ENCODE measurements at places on chromosomes 3 and 15.

DNA sequence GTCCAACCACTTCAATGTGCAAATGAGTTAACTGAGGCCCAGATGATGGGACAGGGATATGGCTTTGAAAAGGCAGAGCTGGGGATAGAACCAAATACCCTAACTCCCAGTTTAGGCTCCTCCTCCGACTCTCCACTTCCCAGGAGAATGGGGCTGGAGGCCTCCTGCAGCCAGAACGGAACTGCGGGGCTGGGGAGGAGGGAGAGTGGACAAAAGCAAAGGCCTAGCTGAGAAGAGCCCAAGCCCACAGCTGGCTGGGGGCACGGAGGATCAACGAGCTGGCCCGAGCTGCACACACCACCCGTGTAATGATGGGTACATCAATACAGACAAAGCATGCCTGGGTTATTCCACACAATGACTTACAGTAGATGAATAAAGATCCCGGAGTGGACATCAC, 74.8 kb downstream of the NUP210 start:
- no peak for DNase-seq

DNA sequence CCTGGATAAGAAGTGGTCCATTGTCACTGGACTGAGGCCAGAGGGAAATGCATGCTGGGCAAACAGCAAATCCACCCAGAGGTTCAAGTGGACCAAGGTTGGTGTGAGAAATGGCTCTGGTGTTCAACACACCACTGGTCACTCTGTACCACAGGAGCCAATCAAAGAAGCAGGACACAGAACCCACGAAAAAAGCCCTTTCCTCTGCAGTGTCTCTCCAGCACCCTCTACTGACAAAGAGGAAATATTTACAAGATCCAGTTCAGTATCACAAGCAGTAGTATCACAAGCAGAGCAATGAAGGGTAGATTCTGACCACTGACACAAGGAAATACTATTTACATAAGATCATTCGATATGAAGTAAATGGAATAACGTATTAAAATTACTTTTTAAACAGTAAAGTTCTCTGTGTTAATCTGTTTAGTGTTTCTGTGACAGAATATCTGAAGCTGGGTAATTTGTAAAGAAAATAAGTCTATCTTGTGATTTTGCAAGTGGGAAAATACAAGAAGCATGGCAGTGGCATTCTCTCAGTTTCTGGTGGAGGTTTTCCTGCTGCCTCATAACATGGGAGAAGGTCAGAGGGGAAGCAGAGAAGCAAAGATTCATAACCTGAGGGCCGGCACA, 390.7 kb downstream of the EFHB start:
- peak; percentile 33 for DNase-seq

GRCh38 chr15:76065245-76065644, 5.5 kb downstream of the TMEM266 start:
- no peak for DNase-seq

GRCh38 chr3:38083871-38084333, 44.9 kb downstream of the DLEC1 start:
- no peak for DNase-seq

- DNase-seq, result no peak
Observed at GRCh38 chr3:159448902-159449301, 539.7 kb upstream of the IL12A start.

DNA sequence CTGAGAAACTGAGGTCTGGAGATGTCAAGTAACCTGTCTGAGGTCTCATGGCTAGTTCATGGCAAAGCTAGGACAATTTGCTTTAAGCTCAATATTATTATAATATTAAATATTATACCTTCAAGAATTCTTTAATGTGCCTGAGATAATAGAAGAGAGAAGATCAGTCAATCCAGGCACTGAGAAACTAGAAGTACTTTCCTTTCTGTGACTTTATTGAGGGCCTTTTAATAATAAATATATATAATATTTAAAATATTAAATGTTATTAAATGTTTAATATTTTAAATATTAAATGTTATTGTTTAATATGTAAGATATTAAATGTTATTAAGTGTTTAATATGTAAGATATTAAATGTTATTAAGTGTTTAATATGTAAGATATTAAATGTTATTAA, 144.3 kb upstream of the DNAJC19 start:
- no peak for DNase-seq

DNA sequence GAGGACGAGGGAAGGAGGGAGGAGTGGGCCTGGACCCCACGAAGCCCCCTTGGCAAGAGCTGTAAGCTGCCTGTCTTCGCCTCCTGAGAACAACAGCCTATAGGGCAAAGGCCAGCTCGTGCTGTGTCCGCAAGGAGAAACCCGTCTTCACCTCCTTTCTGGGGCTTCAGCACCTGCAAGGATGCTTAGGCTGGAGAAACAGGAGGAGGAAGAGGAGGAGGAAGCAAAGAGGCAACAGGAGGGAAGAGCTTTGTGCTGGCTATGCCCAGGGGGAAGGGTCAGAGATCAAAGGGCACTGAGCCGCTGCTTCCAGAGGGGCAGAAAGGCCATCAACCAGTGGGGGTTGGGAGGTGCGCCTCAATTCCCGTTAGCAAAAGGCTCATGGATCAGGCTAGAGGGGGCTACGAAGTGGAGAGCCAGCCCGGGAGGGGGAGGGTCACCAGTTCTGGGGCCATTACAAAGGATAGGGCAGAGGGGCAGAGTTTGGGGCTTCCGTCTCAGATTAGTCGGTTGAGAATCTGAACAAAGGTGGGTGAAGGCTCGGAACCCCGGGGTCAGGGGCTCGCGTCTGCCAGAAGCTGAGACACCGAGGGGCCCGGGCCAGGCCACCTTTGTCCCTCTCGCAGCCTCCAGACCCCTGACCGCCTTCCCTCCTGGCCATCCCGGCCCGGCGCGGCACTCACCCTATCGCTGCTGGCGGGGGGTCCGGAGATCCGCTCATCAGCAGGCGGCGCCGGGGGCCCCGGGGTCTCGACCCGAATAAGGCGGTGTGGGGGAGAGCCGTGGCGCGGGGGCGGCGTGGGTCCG, 792 bp downstream of the SHF start:
- no peak for DNase-seq

- DNase-seq, result no peak
Observed at GRCh38 chr15:74269362-74270035, 33.4 kb downstream of the CCDC33 start.

DNA sequence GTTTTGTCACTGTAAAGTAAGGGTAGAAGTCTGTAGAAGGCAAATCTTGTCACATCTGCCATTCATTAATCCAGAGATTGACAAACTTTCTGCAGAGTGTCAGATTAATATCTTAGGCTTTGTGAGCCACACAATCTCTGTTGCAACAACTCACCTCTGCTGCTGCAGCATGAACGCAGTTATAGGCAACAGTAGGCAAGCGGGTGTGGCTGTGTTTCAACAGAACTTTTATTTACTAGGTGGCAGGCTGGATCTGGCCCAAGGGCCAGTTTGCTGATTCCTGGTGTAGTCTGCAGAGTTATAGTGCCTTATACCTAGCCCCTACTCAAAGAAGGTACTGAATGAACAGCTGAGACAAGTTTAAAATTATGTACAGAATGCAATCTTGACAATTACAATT, 396.7 kb downstream of the FOXP1 start:
- no peak for DNase-seq

DNA sequence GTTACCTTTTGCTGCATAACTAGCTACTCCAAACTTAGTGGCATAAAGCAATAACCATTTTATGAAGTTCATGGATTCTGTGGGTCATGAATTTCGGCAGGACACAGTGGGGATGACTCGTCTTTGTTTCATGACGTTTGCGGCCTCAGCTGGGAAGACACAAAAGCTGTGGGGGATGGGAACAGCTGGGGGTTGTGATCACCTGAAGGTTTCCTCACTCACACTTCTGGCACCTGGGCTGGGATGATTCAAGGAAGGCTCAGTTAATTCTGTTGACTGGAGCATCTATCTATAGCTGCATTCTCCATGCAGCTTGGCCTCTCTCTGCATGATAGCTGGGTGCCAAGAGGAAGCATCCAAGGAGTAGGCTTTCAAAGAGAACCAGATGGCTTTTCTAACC, 332.8 kb downstream of the ULK4 start:
- DNase-seq, result no peak

GRCh38 chr15:80695099-80695910, at the start of gene ABHD17C:
Gene ABHD17C (plus strand): TSS chr15:80695310. CDS start chr15:80695430, 120 bp downstream.
- no peak for DNase-seq

DNA sequence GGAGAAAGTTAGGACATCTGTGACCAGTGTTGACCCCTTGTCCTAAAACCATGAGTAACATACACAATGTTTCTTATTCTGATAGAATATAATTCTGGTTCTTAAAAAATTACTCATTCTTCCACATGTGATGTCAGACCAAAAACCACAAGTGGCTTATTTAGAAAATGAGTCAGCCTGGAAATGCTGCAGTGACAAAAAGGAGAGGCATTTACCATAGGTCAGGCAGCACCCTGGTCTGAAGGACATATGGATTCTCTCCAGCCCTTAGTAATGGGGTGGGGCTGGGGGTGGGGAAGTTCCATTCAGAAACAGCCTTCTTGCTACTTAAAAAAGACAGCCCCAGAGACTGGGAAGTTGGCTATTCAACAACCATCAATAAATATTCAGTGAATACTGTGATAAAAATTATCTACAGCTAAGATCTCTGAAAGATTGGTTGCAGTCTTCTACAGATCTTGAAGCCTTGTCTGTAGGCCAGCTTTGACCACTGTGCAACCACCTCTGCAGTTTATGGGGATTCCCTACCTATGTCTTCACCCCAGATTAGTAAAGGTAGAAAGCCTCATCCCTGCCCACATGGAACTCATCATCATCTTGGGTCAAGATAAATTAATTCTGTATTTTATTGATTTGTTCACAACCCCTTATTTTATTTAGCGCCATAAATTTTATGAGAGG, 34.9 kb upstream of the TIMP4 start:
- no peak for DNase-seq

DNA sequence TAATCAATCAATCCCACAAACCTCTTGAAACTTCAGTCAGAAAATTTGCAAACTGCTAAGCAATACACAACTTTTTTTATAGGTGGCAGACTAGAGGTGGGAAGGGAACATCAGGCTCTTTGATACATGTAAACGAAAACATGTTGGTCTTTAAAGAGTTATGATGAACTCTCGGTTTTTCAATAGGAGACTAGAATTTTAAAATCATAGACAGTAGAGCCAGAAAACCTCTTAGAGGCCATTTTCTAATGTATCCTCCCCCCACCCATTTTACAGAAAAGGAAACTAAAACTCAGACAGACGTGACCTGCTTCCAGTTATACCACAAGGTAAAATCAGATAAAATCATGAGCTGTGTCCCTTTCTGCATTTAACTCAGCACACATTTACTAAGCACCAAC, 179.1 kb upstream of the LPP start:
- DNase-seq, result no peak
